ENCODE measurements at places on chromosomes 2 and 18.
A peak's percentile ranks its signal among the peaks of the same experiment; 100 is the strongest.

GRCh38 chr2:164711766-164712138 is 90.5 kb upstream of the GRB14 start:
- no peak for DNase-seq

- DNase-seq: no peak
Observed at GRCh38 chr18:6666012-6666685, 63.4 kb upstream of the ARHGAP28 start.

- no peak for DNase-seq
Observed at GRCh38 chr18:42412281-42412680, 457.2 kb downstream of the PIK3C3 start.

DNA sequence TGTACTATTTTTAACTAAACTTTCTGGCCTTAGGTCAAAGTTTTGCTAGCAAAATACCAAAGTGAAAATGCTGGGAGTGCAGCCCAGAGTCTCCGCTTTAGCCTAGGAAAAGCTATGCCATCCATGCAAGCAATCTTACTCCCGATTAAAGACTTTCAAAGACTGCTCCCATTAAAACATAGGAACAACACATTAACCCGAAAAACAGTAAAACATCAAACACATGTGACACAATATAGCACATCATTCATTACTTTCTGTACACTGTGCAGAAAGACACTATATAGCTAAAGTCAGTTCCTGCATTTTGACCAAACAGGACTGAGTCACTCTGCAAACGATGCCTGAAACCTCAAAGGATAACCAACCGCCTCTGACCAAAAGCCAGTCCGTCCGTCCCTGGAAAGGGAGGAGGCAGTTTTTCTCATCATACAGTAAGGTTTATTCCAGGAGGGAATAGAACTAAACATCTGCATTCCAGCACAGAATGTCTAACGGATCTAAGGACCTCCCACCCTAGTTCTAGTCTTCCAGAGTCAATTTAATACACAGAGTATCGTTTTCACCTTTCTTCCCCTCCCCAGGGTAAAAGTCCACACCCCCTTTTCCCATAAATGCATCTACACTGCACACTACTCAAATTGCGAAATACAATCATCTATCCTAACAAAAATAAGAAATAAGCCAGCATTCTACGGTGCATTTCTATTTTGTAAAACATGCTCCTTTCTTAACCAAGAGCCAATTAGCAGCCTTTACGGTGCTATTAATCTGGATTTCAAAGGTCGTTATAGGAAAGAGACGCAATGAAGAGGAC is 1.7 kb downstream of the ROCK2 start:
- no peak for DNase-seq

- DNase-seq: peak; percentile 67
Observed at GRCh38 chr2:43005245-43005974, 213.0 kb upstream of the HAAO start.

- DNase-seq: no peak
Observed at GRCh38 chr18:75201282-75202270, 7.4 kb downstream of the PTGR3 start.

All from right lobe of liver (tissue), 6 donors.